ENCODE measurements at places on chromosomes 13 and 19.

DNA sequence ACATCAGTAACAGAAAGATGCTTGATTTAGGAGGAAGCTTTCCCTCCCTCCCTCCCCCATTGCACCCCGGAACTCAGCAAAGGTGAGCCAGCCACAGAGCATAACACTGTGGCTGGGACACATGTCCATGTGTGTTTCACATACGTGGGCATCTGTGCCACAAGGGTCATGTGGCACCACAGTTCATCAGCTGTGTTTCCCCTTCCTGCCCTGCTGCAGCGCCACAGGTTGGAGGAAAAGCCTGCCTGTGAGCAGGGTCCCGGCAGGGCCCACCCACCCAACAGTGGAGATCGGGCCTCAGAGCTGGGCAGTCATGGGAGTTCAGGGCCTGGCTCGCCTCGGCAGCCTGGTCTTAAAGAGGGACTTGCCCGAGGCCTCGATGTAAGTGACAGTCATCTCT lies 2.8 kb downstream of the ACP5 start:
- DNase-seq = no peak

- DNase-seq = no peak
Measured at GRCh38 chr13:101474419-101474957, 22.0 kb downstream of the ITGBL1 start.

DNA sequence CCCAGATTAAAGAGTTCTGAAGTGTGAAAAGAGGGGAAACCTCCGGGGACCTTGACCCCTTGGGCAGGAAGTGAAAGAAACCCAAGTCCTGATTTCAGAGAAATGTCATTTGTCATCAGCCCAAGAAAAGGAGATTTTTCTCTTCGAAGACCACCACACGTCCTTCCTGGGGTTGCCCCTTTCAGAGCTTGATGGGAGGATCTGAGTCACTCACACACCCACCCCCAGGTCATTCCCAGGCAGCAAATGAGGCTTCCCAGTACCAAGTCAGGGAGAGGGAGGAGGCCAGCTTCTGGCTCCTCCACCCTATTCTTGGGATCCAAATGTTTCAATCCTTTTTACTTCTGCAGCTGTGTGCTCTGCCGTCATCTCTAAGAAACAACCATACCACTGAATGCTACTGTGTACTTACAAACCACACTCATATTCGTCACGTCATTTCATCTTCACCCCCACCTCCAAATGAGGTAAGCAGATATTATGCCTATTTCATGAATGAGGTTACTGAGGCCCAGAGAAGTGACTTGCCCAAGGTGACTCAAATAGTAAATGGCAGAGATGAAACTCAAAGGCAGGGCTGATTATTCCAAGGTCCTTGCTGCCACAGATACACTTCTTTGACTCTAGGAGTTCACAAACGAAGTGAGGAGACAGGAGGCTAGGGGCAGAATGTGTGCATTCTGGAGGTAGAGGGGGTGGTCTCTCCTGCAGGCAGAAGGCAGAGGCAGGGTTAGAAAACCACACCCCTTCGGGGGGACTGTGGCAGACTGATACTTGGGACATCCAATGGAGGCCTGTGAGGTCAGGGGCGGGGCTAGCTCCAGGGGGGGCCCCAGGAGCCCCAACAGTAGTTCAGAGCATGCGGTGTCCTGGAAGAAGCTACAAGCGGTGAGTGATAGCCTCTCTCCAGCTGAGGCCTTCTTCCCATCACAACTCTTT lies 5.0 kb upstream of the KMT2B start:
- no peak for DNase-seq

GRCh38 chr13:103556681-103557080 lies 490.5 kb upstream of the SLC10A2 start:
- DNase-seq = no peak

DNA sequence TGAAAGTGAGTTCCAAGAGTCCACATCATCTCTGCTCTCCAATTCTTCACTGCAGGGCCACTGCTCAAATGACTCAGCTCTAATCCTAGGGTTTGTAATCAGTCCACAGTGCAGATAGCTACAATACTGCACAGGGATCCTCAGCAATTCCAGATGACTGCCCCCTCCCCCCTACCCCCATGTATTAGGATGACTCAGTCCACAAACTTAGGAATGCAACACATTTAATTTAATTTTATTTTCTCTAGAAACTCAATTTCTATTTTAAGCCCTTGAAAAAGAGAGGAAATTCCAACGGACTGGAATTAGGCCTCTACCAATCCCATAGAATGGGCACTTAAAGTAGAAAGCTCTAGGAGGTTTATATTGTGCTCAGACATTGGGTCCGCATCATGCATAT lies 173.8 kb upstream of the SOX21 start:
- DNase-seq = no peak

- no peak for DNase-seq
Measured at GRCh38 chr19:6873708-6874431, 13.5 kb upstream of the ADGRE1 start.

DNA sequence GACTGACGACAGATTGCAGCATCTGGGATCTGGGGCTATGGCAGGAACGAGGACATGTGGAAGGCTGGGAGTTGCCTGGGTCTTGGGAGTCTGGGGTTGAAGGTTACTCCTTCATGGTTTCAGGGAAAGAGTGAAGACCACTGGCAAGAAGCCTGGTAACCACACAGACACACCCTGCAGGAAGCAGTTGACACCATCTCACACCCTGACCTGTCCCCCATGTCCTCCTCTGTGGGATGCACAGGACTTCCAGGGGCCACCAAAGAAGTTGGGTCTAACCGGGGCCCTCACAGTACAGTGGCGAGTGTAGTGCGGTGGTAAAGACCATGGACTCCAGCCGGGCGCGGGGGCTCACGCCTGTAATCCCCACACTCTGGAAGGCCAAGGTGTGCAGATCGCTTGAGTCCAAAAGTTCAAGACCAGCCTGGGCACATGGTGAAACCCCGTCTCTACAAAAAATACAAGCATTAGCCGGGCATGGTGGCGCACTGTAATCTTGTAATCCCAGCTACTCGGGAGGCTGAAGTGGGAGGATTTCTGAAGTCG lies 10.6 kb upstream of the FFAR2 start:
- DNase-seq = no peak

DNA sequence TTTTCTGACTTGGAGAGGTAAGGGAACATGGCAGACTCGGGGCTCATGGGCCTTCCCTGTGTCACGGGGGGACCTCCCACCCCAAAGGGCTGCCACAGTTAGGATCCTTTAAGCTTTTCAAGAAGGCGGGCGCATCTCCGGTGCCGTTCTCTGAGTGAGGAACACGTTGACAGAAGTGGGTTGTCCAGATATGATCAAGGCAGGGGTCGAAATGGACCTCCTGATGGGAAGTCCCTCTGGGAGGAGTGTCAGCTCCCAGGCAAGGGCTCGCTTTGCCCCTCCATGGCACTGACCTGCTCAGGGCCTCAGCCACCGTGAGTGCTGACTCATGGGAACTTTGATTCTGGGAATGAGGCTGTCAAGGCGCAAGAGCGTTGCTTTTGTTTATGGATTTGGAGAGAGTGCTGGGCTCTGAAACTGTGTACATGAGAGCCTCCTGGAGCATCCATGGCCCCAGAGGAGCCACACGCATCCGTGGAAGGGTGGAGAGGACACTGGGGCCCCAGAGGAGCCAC lies 6.5 kb upstream of the TEX29 start:
- DNase-seq = no peak

DNA sequence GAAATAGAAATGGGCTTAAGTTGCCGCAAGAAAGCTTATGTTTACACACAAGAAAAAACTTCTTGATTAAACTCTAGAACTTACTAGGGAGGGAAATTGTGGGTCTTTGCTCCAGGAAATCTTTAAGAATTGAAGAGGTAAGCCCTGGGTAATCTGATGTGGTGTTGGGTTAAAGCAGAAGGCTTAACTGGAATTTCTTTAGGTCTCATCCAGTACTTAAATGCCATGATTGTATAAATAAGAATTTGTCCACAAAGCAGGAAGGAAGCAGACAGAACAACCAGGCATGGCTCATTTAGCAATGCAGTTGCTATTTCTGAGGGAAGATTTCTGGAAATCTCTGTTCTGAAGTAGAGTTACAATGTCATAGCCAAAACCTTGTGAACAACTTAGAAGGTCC lies 360.4 kb downstream of the KLF5 start:
- no peak for DNase-seq

- DNase-seq = no peak
Measured at GRCh38 chr13:51625555-51626345, 41.5 kb downstream of the WDFY2 start.

GRCh38 chr19:5253406-5254110 lies 87.1 kb downstream of the PTPRS start:
- no peak for DNase-seq

- DNase-seq = no peak
Measured at GRCh38 chr13:51684076-51684475, 99.8 kb downstream of the WDFY2 start.

GRCh38 chr19:4719499-4719866 lies 4.2 kb downstream of the DPP9 start:
- DNase-seq = no peak

DNA sequence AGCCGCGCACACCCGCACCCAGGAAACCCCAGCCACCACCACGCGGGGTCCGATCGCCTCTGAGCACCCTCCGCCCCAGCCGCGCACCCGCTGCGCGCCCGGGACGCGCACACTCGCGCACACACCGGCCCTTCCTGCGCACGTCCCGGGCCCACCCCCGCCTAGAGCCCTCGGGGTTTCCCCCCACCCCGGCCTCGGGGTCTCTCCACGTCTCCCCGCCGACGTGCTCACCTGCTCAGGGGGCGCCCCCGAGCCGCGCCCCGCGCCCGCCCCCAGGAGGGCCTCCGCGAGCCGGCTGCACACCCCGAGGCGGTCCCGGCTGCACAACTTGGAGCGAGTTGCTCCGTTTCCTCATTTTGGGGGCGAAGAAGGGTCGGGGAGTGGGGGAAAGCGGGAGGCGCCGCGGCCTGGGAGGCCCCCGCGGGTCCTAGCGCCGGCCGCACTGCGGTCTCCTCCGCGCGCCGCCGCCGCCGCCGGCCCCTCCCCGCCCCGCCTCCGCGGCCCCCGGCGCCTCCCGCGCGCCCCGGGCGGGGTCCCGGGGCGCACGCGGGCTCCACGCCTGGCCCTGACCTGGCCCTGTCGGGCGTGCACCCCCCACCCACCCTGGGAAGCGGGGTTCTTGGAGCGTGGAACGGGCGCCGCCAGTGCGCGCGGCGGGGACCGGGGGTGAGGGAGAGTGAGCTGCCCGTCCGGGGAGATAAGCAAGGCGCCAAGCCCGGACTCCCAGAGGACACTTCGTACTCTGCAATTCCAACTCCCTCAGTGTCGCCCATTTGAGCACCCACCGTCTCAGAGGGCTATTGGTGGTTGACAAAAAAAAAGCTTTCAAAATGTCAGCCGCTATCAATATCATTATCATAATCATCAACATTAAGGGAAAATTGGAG lies at the start of gene MATK:
MATK (minus strand) TSS at position 444 of the 887 bp plus-strand sequence. CDS start 1,246 bp downstream, outside the sequence.
- DNase-seq = no peak

GRCh38 chr13:56659041-56659471 lies 481.7 kb upstream of the PRR20A start:
- no peak for DNase-seq

DNA sequence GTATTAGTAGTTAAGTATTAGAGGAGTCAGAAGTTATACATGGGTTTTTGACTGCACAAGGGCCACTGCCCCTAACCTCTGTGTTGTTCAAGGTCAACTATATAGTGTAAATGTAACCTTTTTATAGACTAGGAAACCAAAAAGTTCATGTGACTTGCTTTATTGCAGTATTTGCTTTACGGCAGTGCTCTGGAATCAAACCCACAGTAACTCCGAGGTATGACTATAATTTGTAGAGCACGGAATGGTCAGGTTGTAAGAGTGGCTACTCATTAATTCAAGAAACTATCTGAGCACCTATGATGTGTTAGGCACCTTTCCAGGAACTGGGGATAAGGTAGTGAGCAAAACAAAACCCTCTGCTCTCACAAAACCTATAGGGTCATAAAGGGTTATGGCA lies 22.2 kb downstream of the SUPT20H start:
- DNase-seq = no peak

DNA sequence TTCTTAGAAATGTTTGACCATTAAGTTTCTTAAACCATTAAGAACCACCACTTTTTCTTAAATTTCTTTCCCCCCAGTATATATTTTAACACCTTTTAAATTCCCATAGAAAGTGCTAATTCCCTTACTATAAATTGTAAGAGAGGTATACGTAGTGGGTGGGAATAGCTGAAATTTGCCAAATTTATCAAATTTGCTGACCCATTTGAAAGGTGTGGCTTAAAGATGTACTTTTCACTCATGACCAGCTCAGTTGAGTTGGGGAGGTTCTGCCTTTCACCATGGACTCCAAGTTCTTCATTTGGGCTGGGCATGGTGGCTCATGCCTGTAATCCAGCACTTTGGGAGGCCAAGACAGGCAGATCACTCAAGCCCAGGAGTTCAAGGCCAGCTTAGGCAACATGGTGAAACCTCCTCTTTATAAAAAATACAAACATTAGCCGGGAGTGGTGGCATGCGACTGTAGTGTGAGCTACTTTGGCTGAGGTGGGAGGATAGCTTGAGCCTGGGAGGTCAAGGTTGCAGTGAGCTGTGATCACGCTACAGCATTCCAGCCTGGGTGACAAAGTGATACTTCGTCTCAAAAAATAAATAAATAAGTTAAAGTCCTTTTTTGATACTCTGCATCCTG lies 133.2 kb downstream of the MRPL57 start:
- no peak for DNase-seq

GRCh38 chr19:46081928-46082727 lies 41.3 kb upstream of the IGFL4 start:
- no peak for DNase-seq

- DNase-seq = no peak
Measured at GRCh38 chr13:30847650-30848307, 58.3 kb upstream of the MEDAG start.

DNA sequence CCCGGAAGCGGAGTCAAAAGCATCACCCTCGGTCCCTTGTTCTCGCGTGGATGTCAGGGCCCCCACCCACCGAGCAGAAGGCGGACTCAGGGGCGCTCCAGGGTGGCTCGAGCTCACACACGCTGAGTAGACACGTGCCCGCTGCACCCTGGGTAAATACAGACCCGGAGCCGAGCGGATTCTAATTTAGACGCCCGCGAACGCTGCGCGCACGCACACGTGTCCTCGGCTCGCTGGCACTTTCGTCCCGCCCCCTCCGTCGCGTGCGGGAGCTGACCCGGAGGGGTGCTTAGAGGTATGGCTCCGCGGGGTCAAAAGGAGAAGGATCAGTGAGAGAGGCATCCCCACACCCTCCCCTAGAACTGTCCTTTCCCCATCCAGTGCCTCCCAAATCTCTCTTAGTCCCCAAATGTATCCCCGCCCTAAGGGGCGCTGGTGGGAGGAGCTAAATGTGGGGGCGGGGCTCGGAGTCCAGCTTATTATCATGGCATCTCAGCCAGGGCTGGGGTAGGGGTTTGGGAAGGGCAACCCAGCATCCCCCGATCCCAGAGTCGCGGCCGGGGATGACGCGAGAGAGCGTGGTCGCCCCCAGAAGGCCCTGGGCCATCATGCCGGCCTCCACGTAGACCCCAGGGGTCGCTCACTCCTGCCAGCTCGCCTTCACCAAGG lies 451 bp upstream of the ICAM5 start:
- DNase-seq = no peak

DNA sequence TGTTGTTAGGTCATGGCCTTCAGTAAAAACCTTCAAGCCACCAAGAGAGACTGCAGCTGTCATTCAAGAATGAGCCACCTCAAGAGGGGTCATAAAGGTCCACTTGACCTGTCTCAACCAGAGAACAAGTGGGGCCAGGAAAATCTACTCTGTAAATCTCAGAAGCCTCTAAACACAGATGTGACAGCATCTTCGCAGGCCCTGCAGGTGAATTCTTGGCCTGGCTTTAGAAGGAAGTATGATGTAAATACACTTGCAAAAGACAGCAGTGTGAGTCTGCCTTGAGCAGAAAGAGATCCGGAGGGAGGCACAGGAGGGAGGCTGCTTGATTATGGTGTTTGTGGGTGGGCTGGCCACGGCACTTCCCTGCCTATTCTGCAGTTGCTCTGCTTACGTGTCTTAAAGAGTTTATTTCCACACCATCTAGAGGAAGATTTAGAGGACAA lies 1082.9 kb downstream of the UQCRFS1 start:
- DNase-seq = no peak
